ENCODE measurements at places on chromosomes 7 and 10.

DNA sequence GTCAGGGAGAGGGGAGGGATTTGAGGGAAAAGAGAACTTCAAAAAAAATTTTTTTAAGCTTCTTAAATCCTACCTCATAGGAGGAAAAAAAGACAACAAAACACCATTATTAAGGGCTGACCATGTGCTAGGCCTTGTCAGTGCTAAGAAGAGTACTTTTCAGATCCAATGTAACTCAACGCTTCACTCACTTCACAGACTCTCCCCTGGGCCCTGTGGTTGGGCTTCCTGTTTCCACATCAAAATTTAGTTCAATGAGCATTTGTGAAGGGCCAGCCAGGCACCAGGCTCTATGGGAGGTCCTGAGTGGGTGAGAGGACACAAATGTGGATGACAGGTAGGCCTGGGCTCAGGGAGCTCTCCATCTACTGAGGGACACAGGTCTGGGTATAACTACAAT lies 249.8 kb downstream of the PTEN start:
- no peak overlapping the region for H3K27ac ChIP-seq
- H3K4me1 ChIP-seq = peaks cover 10% of the 10 kb centered on the region
- no peak overlapping the region for H3K4me3 ChIP-seq
- no peaks in the 10 kb centered on the region for H3K27me3 ChIP-seq
- DNase-seq = no peak

GRCh38 chr10:17742918-17743317 lies 9.1 kb upstream of the TMEM236 start:
- no peak for DNase-seq
- peaks cover 7% of the 10 kb centered on the region for H3K4me1 ChIP-seq
- no peak overlapping the region for H3K27ac ChIP-seq
- H3K36me3 ChIP-seq = no peaks in the 10 kb centered on the region
- H3K27me3 ChIP-seq = no peaks in the 10 kb centered on the region

DNA sequence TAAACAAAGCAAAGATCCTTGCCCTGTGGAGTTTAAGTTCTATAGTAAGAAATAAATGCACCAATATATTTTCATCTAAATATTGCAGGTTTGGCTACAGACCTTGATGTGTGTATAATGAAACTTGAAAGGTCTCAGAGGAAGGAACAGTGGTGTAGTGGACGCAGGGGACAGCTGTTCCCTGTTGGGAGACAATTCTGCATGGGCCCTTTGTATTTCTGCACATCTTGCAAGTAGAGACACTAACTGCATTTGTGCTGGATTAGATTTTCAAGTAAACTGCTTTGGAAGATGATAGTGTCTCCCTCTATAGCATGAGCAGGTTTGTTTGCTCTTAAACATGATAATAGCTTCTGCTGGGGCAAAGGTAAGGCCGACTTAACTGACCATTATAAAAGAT lies 57.5 kb upstream of the FAM133B start:
- no peak for DNase-seq
- peaks cover 41% of the 10 kb centered on the region for H3K4me1 ChIP-seq
- no peaks in the 10 kb centered on the region for H3K27me3 ChIP-seq

- no peaks in the 10 kb centered on the region for H3K36me3 ChIP-seq
- no peak for DNase-seq
- peak overlapping the region; percentile 86 for H3K27ac ChIP-seq
- H3K27me3 ChIP-seq = no peaks in the 10 kb centered on the region
- no peak overlapping the region for H3K4me3 ChIP-seq
Measured at GRCh38 chr10:99975942-99976809, 33.6 kb downstream of the DNMBP start.

DNA sequence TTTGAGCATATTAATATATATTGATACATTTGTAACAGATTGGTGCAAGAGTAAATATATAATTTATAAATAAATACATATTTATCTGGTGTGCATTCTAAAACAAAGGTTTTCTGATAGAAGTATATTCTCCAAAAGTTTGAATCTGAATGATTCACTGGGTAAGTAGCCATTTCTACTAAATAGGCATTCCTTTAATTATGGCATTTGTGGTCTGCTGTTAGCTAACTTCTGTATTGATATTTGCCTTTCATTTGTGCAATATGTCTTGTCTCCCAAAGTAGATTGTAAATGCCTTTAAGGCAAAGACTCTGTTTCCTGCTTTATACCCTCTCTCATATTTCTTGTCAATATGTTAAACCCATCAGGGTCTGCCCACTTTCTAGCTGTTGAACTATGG lies 11.1 kb upstream of the ARID5B start:
- no peak overlapping the region for H3K27ac ChIP-seq
- no peak for DNase-seq
- no peaks in the 10 kb centered on the region for H3K36me3 ChIP-seq
- H3K4me1 ChIP-seq = no peaks in the 10 kb centered on the region
- no peak overlapping the region for H3K4me3 ChIP-seq
- H3K27me3 ChIP-seq = no peaks in the 10 kb centered on the region

DNA sequence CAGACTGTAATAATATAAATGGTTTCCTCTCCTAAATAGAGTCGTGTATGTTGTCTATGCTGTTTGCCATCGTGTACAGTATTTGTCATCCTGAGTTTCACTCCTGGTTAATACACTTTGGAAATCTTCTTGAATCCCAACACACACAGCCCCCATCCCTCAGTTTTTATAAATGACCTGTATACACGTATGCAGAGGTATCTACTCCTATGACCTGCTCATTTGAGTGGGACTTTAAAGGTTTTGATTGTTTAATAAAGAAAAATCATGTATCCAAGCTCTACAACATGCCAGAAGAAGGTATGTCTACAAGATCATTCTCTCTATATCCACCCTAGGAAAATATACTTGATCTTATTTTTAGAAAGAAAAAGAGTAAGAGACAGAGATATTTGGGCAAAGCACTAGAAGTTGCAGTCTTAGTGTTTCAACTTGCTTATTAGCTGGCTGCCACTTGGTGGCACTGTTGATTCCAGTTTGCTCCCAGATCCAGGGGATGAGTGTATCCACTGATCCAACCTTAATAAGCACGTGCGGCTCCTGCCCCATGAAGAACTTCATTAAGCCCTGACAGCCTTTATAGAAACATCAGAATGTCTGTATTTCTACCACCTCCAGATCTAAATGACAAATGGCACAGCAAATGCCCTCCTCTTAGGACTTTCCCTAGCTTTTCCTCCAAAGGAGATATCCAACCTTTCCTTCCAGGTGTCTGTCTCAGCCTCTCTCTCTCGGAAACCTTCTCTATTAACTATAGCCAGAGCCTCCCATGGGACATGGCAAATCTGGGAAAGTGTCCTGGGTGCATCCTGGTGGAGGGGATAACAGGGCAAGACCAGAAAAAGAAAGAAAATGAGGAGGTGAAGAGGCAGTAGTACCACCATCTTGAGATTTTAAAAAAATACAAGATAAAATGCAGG lies 181.6 kb upstream of the NEBL start:
- DNase-seq = no peak
- H3K27ac ChIP-seq = no peak overlapping the region
- no peaks in the 10 kb centered on the region for H3K4me1 ChIP-seq
- H3K4me3 ChIP-seq = no peak overlapping the region
- no peaks in the 10 kb centered on the region for H3K27me3 ChIP-seq

DNA sequence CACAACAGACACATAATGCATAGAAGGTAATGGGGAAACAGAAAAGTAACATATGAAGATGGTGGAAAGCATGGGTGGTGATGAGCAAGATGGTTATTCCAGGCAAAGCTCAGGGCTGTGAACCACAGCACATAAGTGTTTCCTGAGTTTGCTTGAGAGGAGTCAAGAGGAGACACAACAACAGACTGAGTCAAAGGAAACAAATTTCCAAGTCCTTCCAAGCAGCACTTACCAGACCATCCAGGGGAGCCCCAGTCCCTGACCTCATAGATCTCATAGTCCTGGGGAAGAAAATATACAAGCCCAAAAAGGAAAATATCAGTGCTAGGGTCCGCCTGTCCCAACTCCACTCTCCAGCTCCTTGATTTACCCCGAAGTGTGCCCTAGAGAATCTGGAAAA lies 216.6 kb upstream of the FZD1 start:
- H3K36me3 ChIP-seq = no peaks in the 10 kb centered on the region
- H3K27ac ChIP-seq = no peak overlapping the region
- H3K4me1 ChIP-seq = peaks cover 13% of the 10 kb centered on the region
- no peak overlapping the region for H3K4me3 ChIP-seq

DNA sequence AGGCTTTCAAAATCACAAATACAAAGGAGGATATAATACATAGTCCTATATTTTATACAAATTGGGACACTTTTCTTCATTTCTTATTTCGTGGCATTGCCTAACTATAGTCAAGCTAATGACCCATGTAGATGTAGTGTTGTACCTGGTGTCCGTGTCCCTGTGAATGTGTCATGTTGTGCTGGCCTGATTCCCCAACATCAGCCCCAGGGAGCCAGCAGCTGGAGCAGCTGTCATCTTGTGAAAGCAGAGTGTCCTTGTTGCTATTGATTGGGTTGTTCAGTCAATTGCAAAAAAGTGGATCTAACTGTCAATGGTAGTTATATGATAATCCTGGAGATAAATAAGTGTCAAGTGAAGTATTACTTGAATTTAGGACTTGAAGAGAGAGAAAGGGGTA lies 86.3 kb downstream of the KAT6B start:
- no peaks in the 10 kb centered on the region for H3K27me3 ChIP-seq
- H3K4me1 ChIP-seq = peaks cover 34% of the 10 kb centered on the region
- no peak overlapping the region for H3K4me3 ChIP-seq
- no peak overlapping the region for H3K27ac ChIP-seq
- H3K36me3 ChIP-seq = no peaks in the 10 kb centered on the region

GRCh38 chr7:21128062-21128817 lies 299.6 kb upstream of the SP4 start:
- H3K4me1 ChIP-seq = no peaks in the 10 kb centered on the region
- no peaks in the 10 kb centered on the region for H3K36me3 ChIP-seq
- no peak overlapping the region for H3K27ac ChIP-seq
- DNase-seq = no peak
- H3K27me3 ChIP-seq = no peaks in the 10 kb centered on the region

- no peak overlapping the region for H3K4me3 ChIP-seq
- H3K36me3 ChIP-seq = no peaks in the 10 kb centered on the region
- no peak for DNase-seq
- no peak overlapping the region for H3K27ac ChIP-seq
- H3K4me1 ChIP-seq = no peaks in the 10 kb centered on the region
- H3K27me3 ChIP-seq = no peaks in the 10 kb centered on the region
Measured at GRCh38 chr7:85343484-85343883, 156.6 kb upstream of the SEMA3D start.

- H3K4me1 ChIP-seq = peaks cover 14% of the 10 kb centered on the region
- peak overlapping the region; percentile 30 for H3K27ac ChIP-seq
- no peaks in the 10 kb centered on the region for H3K27me3 ChIP-seq
- DNase-seq = no peak
- H3K4me3 ChIP-seq = peak overlapping the region; percentile 35
- H3K36me3 ChIP-seq = no peaks in the 10 kb centered on the region
Measured at GRCh38 chr7:102044984-102045673, 227.7 kb downstream of the CUX1 start.

- H3K36me3 ChIP-seq = no peaks in the 10 kb centered on the region
- no peaks in the 10 kb centered on the region for H3K27me3 ChIP-seq
- no peak overlapping the region for H3K27ac ChIP-seq
- H3K4me3 ChIP-seq = no peak overlapping the region
- no peaks in the 10 kb centered on the region for H3K4me1 ChIP-seq
Measured at GRCh38 chr10:48633381-48634197, 28.7 kb upstream of the ARHGAP22 start.

GRCh38 chr10:93245147-93245546 lies 171.5 kb downstream of the CYP26A1 start:
- H3K36me3 ChIP-seq = no peaks in the 10 kb centered on the region
- H3K4me1 ChIP-seq = no peaks in the 10 kb centered on the region
- no peak for DNase-seq
- no peak overlapping the region for H3K27ac ChIP-seq

DNA sequence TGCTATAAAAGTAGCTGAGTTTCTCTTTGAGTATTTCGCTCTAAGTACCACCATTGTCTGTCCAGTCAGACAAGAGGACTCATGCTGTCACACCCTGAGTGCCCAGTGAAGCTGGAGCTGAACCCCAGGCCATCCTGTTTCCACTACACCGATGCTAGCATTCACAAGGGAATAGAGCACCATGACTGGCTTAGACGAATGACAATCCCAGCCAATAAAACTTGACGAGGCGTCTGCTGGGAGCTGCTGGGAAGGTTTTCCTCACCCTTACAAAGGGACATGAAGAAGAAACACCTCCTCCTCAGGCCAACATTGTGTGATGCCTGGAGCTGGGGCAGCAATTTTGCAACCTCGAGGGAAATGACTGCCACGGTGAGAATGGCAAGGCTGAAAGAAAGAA lies 17.5 kb upstream of the SLIT1 start:
- H3K27ac ChIP-seq = no peak overlapping the region
- H3K4me1 ChIP-seq = no peaks in the 10 kb centered on the region
- no peaks in the 10 kb centered on the region for H3K27me3 ChIP-seq
- H3K4me3 ChIP-seq = no peak overlapping the region

DNA sequence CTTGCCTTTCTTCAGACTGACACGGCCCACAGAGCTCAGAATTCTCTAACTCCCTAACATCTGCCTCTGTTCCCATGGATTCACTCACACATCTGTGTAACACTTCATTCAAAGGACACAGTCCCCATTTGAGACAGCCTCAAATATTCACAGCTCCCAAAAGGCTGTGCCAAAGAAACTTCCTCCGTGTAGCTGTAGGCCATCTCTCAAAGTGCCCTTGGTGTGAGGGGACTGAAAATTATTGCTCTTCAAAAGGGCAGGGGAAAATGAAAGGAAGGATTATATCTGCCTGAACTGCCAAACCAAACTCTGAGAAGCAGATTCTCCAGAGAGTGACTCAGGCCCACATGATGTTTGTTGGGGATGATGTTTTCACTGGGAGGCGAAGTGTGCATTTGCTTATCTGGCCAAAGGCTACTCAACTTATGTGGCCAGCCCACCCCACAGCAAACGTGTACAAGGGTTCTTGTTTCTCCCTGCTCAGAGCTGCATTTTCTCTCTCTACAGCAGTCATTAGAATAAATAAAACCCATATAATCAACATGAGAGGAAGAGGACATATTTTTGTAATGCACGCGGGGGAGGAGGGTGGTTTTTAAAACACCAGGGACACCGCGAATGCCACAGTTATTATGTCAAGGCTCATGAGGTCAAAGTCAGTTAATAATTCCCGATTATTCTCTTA lies 302.4 kb upstream of the NFE2L3 start:
- peak overlapping the region; percentile 64 for H3K27ac ChIP-seq
- peaks cover 8% of the 10 kb centered on the region for H3K27me3 ChIP-seq
- no peak overlapping the region for H3K4me3 ChIP-seq
- H3K4me1 ChIP-seq = peaks cover 56% of the 10 kb centered on the region
- no peaks in the 10 kb centered on the region for H3K36me3 ChIP-seq

- H3K27ac ChIP-seq = no peak overlapping the region
- peaks cover 15% of the 10 kb centered on the region for H3K4me1 ChIP-seq
Measured at GRCh38 chr10:69632516-69633199, 2.6 kb downstream of the FAM241B start.

DNA sequence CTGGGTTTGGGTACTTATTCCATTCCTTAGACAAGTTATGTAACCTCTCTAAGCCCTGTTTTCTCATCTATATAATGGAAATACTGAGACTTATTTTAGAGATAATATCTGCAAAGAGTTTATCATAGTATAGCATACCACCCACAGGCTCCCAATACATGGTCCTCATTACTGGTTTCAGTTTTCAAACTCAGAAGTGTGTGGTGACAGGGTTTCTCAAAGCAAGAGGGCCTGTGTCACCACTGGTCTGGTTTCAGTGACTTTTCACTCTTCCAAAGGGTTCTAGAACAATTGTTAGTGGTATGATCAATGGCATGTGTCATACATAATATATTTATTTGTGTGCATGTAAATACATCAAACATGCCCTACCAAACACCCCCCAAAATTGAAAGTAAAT lies 89.2 kb upstream of the BMPER start:
- H3K4me3 ChIP-seq = no peak overlapping the region
- H3K27ac ChIP-seq = no peak overlapping the region
- no peaks in the 10 kb centered on the region for H3K36me3 ChIP-seq

GRCh38 chr10:84054743-84055142 lies 84.6 kb upstream of the GHITM start:
- no peak for DNase-seq
- no peaks in the 10 kb centered on the region for H3K36me3 ChIP-seq
- H3K27me3 ChIP-seq = no peaks in the 10 kb centered on the region
- no peak overlapping the region for H3K27ac ChIP-seq
- no peak overlapping the region for H3K4me3 ChIP-seq
